ENCODE measurements at places on chromosomes 7 and 10. TPM values are rescaled to one million over a fixed set of nuclear protein-coding genes. Genes with fewer than 3 reads are reported as not detected.

- no peak overlapping the region for H3K27ac ChIP-seq
- DNase-seq, result no peak
- no peak overlapping the region for H3K4me3 ChIP-seq
- H3K4me1 ChIP-seq, result peaks cover 4% of the 10 kb centered on the region
Measured at GRCh38 chr10:851901-852300, 79.6 kb downstream of the LARP4B start.

The TYW1B gene
- 7.7 TPM for total RNA-seq

- H3K4me3 ChIP-seq, result no peak overlapping the region
- H3K4me1 ChIP-seq, result peaks cover 7% of the 10 kb centered on the region
- H3K27ac ChIP-seq, result no peak overlapping the region
- H3K27me3 ChIP-seq, result no peaks in the 10 kb centered on the region
- DNase-seq, result no peak
- H3K36me3 ChIP-seq, result no peaks in the 10 kb centered on the region
Measured at GRCh38 chr10:88493691-88494483, 89.2 kb downstream of the RNLS start.

The CD36 gene
- total RNA-seq, result 3.6 TPM

DNA sequence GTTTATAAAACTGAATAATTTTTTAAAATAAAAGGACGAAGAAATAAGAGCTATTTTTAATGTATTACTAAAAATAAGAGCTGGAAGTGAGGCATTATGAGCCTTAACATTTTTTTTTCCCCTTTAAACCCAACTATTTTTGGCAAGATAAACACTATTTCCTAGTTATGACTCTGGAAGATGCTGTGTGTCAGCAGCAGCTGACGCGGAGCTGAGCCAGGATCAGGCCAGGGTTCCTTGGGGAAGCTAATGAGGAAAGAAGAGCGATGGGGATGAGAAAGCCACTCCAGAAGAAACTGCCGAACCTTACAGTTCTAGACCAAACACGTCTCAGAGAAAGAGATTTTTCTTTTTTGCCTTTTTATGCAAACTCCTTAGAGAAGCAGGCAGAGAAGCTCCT, 85.9 kb downstream of the USP6NL start:
- DNase-seq, result no peak
- H3K27me3 ChIP-seq, result no peaks in the 10 kb centered on the region
- no peaks in the 10 kb centered on the region for H3K36me3 ChIP-seq

GRCh38 chr10:63628526-63629362, 107.5 kb downstream of the REEP3 start:
- no peak for DNase-seq
- H3K36me3 ChIP-seq, result no peaks in the 10 kb centered on the region
- peak overlapping the region; percentile 55 for H3K27ac ChIP-seq
- H3K4me3 ChIP-seq, result peak overlapping the region; percentile 70
- peaks cover 28% of the 10 kb centered on the region for H3K4me1 ChIP-seq

The TMEM140 gene
- 31.3 TPM for total RNA-seq
